NT2/D1 (cell line): ENCODE measurements at places on chromosomes 16 and 17.
A peak's percentile ranks its signal among the peaks of the same experiment; 100 is the strongest.

GRCh38 chr17:5680766-5681165 is 96.5 kb upstream of the NLRP1 start:
- DNase-seq: no peak

DNA sequence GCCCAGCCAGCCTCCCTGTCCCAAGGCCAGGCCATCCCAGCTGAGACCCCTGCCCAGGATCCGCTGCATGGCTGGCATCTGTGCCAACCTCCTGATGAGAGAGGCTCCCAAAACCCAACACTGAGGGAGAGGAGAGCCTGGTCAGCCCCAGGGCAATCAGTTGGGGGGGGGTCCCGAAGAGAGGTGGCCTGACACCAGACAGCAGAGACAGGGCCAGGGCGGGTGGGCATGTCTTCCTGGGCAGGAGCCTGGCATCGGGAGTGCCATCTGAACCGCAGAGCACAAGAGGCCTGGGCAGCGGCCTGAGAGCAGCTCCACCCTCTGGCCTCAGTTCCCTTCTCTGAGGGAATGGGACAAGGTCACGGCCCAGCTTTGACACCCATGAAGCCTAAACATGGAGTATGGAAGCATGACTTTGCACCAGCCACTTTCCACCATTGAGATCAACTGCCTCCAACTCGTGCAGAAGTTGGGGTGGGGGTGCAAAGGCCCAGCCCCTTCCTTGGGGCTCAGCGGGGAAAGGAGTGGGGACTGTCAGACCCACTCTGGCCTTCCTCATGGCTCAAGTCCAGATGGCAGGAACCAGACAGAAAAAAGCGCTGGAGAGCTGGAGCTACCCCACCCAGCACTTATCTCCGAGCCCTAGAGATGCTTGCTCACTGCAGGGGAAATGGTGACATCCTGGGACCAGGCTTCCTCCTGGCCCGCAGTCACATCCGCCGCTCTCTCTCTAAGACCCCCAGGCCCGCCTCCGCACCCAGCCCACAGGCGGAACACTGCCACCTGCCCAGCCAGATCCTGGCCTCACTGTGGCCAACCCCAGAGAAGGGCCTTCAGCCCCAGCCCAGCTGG is 9.7 kb downstream of the RHBDF2 start:
- no peak for DNase-seq

DNA sequence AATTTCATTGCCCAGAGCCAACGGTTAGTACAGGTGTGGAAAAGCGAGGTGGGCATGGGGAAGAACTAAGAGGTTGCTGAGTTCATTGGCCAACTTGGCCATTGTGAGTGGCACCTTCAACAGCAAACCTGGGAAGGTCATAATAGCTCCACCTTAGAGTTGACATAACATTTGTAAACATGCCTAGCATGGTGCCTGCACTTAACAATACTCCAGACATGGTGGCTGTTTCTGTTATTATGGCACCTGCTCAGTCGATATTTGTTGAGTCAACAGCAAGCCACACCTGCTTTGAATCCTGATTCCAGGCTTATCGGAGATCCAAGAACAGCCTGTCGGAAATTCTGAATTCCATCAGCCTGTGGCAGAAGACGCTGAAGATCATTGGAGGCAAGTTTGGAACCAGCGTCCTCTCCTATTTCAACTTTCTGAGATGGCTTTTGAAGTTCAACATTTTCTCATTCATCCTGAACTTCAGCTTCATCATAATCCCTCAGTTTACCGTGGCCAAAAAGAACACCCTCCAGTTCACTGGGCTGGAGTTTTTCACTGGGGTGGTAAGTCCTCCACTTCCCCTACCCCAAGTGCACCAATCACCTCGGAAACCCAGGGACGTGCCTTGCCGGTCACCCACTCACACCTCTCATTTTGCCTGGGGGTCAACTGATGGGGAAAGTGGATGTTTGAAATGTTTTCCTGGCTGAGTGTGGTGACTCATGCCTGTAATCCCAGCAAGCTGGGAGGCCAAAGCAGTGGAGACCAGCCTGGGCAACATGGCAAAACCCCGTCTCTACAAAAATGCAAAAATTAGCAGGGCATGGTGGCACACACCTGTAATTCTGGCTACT is 46.0 kb downstream of the TMC5 start:
- DNase-seq: no peak

DNA sequence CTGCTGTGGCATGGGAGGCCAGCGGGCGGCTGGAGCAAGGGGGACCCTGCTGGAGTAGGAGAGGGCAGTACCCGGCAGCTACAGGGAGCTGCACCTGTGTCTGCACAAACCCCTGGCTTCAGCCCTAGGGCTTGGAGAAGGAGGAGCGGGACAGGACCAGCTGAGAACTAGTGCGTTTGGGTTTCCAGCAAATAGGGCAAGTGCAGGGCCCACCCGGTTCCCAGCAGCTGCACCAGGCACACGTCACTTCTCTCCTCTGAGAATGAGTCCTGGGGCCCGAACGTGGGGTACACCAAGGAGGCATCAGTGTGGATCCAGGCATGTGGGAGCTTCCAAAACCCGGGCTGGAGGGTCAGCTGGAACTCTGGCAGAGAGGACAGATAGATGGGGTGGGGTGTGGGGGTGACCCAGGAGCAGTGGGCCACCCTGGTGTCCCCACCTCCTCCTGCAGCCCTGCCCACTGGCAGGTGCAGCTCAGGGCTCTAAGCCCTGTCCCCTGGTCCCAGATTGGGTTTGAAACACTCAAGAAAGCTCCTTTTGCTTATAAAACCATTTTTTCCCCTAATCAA is 5.6 kb downstream of the C16orf89 start:
- no peak for DNase-seq

GRCh38 chr17:9432134-9432885 is 143.3 kb downstream of the STX8 start:
- DNase-seq: no peak

GRCh38 chr16:88925540-88925887 is 51.5 kb downstream of the CBFA2T3 start:
- no peak for DNase-seq

DNA sequence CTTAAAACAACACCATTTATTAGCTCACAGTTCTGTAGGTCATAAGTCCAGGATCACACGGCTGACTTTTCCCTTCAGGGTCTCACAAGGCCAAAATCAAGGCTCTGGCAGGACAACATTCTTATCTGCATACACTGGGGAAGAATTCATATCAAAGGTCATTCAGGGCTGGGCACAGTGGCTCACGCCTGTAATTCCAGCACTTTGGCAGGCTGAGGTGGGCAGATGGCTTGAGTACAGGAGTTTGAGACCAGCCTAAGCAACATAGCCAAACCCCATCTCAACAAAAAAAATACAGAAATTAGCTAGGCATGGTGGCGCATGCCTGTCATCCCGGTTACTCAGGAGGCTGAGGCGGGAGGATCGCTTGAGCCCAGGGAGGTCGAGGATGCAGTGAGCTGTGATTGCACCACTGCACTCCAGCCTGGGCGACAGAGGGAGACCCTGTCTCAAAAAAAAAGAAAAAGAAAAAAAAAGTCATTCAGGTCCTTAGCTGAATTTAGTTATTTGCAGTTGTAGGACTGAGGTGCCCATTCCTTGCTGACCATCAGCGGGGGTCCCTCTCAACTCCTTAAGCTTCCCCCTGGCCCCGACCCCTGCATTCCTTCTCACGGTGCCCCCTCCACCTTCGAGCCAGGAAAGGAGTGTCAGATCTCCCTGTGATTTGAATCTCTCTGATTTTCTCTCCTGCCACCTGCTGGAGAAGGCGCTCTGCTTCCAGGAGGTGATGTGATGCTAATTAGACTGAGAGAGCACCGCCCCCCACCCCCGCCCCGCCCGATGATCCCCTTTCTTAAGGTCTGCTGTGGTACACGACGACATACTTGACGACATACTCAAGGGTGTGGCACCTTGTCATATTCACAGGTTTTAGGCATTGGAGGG is 91.8 kb upstream of the CLEC18A start:
- DNase-seq: peak; percentile 59

DNA sequence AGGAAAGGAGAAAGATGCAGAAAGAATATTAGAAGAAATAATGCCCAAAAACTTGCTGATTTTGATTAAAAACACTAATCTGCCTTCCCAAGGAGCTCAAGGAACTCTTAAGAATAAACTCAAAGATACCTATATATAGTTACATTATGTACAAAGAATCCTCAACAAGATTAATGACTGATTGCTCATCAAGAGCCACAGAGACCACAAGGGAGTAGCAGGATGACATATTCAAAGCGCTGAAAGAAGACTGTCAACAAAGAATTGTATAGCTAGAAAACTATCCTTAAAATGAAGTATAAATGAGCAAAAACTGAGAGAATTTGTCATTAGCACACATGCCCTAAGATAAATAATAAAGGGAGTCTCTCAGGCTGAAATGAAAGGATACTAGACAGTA is 6.2 kb downstream of the LPCAT2 start:
- no peak for DNase-seq

DNA sequence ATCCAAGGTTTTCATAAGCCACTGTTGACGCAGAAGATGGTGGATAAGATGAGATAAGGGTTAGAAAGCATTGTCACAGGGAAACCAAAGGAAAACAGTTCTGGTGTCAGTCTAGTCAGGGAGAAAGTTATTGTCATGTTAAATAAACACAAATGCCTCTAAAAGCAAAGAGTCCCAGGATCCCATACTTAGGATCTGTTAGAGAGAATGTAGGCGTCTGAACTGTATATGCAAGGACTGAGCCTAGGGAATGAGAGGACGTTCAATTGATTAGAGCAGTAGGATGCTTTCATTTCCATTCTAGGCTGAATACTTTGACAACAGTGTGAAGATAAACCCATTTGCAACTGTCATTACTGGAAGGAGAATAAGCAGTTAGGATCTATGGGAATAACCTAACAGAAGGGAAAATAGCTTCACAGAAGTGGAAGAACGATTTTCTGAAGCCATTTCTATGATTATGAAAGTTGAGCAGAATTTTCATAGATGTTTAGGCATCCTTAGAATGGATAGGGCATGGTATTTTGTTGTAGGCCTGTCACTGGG is 1149.1 kb upstream of the CDH8 start:
- DNase-seq: peak; percentile 35
